Glomerular endothelial cell (primary cell): ENCODE measurements at places on chromosomes 2 and 18. TPM values are rescaled to one million over a fixed set of nuclear protein-coding genes. Genes with fewer than 3 reads are reported as not detected.

GRCh38 chr18:59821983-59822382 is 77.8 kb upstream of the PMAIP1 start:
- no peak for DNase-seq

DNA sequence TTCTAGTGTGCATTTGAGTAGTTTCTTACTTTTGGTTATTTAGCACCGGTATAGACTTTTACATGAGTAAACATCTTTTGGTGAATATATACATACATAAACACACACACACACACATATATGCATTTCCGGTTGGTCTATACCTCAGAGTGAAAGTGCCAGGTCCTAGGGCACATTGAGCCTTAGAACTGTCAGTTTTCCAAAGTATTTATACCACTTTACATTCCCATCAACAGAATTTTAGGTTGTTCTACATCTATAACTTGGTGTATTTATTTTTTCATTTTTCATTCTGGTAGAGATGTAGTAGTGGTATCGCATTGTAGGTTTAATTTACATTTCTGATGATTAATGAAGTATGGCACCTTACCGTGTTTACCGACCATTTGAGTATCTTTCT is 22.6 kb downstream of the MMADHC start:
- DNase-seq, result no peak

CYP27C1 gene
- 1.9 and 2.3 TPM in 2 replicates for total RNA-seq

DNA sequence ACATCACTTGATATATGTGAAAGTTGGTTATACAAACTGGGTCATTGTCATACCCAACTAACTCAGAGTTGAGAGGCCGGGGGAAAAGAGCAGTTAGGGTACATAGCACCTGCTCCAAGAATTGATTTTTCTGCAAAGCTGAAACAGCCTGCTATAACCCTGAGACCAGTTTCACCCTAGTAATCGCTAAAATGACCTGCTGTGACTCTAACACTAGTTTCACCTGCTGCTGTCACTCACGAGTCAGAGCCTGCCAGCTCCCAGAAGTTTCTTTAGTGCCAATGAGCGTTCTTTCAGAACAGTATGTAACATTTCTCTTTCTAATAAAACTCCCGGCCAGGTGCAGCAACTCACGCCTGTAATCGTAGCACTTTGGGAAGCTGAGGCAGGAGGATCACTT is 28.0 kb downstream of the SRSF7 start:
- no peak for DNase-seq

GRCh38 chr2:216371721-216372702 is at the start of gene MARCHF4:
Gene MARCHF4, minus strand, starts transcription at chr2:216372483. Its CDS starts 2,223 bp downstream, at chr2:216370260.
- DNase-seq, result no peak

BCL2L11 gene
- total RNA-seq, result 3.1 and 16.4 TPM in 2 replicates

DNA sequence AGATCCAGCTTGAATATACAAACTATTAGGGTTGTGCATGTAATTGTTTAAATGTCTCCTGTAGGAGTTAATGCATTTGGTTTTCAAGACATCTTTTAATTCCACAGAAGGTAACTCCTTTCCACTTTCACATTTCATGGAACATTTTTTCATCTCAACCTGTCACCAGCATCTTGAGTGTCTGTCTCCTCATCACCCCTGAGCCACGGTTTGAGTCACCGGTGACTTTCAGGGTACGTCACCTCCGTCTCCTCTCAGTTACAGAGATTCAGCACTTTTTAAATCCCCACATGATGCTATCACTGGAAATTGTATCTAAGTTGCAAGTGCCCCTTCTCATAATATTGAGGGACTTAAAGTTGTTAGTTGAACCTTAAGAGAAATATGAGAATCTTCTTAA is 25.3 kb downstream of the GPR55 start:
- DNase-seq, result no peak

GRCh38 chr2:73013936-73014335 is 57.6 kb downstream of the SFXN5 start:
- DNase-seq, result peak; percentile 78

DNA sequence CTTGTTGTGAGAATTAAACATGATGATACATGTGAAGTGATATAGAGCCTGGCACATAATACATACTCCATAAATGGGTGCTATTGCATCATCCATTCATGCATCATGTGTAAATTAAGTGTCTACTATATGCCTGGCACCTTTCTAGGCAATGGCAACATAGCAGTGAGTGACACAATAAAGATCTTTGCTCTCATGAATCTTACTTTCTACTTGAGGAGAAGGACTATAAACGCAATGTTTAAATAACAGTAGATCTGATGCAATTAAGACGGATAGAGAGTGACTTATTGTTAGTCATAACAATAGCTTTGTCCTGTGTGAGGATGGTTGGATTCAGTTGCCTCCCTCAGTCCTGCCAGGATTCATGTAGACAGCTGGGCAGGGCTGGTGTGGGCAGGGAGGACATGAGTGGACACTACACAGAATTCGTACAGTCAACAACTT is 88.4 kb upstream of the NPAS2 start:
- DNase-seq, result no peak

GRCh38 chr2:137729305-137729704 is 235.0 kb upstream of the HNMT start:
- no peak for DNase-seq

ST6GAL2 gene
- total RNA-seq, result 17.4 and 39.5 TPM in 2 replicates

- DNase-seq, result no peak
These were observed 147.5 kb upstream of the TTC39C start for GRCh38 chr18:23867006-23867405.

GIGYF2 gene
- 35.2 and 52.5 TPM in 2 replicates for total RNA-seq

- no peak for DNase-seq
These were observed 753.0 kb downstream of the CNTNAP5 start for GRCh38 chr2:124778076-124778475.

FOSL2 gene
- 58.6 and 103 TPM in 2 replicates for total RNA-seq

STAM2 gene
- total RNA-seq, result 14.8 and 23.3 TPM in 2 replicates

DNA sequence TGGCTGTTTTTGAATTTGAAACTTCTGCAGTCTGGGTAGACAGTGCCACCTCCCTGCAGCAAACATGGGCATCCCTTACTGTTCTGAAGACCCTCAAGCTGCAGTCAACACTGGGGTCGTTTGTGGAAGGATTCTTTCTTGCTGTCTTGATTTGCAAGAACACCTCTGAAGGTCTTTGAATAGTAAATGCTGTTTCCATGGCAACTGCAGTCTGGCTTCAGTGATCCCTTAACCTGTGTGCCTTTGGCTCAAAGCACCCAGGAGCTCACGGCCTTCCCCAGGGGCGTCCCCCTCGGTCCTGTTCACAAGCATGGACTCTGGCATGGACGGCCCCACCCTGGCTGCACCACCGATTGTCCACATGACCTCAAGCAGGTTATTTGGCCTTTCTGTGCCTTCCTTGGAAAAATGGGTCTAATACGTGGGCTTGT is 38.3 kb downstream of the LRRFIP1 start:
- DNase-seq, result no peak

- DNase-seq, result no peak
These were observed 13.3 kb downstream of the ST3GAL5 start for GRCh38 chr2:85875350-85876050.

ASB18 gene
- not detected in 2 replicates for total RNA-seq

GRCh38 chr2:113847144-113847543 is 42.7 kb upstream of the ACTR3 start:
- no peak for DNase-seq

DNA sequence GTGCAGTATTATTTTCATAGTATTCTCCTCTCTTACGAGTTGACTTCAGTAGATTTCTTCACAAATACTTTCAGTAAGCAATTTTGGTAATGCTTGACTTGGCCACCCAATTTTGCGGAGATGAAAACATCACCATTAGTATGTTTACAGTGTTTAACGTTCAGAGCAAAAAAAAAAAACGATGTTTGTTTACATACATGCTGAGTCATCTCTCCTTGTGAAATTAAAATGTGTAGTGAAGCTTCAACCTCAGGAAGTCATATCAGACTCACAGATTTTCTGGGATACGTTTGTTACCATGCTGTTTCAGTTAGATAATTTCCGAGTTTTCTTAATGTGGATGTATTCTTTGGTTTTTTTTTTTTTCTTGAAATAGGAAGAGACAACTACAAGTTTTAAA is 100.1 kb downstream of the CTNNA2 start:
- DNase-seq, result no peak

- peak; percentile 88 for DNase-seq
These were observed 106.8 kb upstream of the SERPINE2 start for GRCh38 chr2:224145751-224146355.

TFPI gene
- total RNA-seq, result 182 and 224 TPM in 2 replicates

STARD6 gene
- total RNA-seq, result not detected in 2 replicates

DNA sequence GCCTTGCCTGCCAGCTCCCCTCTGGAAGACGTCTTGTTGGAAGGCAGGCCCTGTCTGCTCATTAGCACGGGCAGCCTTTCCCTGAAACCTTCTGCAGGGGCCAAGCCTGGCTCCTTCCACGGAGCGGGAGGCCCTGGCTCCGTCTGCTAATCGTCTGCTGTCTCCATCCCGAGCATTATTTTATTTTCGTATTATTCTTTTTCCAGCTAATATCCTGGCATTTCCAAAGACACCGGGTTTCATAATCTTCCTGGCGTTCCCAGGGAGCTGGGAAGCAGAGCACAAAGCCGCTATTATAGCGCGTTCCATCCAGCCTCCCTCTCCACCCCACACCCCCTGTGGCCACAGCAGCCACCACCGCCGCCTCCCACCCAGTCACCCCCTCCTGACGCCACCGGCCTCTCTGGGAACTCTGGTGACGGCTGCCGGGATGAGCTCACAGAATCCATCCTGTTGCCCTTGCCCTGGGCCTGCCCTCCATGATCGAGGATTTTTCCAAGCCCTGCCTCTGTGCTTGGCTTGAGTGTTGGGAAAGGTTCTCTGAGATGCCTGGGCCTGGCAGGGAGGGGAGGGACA is 125.5 kb downstream of the DYSF start:
- no peak for DNase-seq

MAP3K19 gene
- not detected in 2 replicates for total RNA-seq

GRCh38 chr2:205556357-205556756 is 125.9 kb upstream of the NRP2 start:
- DNase-seq, result no peak

FHOD3 gene
- 5.6 and 7.8 TPM in 2 replicates for total RNA-seq

DNA sequence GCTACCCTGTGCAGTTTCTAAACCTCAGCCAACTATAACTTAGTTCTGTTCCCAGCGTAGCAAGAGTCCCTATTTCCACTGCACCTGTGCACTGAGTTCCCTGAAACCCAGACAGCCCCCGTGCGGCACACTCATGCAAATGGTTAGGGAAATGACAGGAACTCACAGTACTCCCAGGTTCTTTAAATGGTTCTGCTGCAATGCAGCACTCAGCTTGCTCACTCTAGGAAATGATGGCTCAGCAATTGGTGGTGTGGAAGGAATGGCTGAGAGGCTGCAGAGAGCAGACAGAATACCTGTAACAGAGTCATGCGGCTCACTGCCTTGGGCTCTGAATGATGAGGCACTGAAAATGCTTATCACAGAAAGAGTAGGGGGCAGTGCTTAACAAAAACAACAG is 143.0 kb downstream of the RAD51AP2 start:
- no peak for DNase-seq

- no peak for DNase-seq
These were observed 96.5 kb downstream of the ZFP36L2 start for GRCh38 chr2:43129676-43130547.

GRCh38 chr2:140091926-140092325 is 1311.7 kb upstream of the NXPH2 start:
- DNase-seq, result no peak

COL4A4 gene
- under 0.01 and 0.12 TPM in 2 replicates for total RNA-seq

RNF144A gene
- total RNA-seq, result 26.3 and 65.3 TPM in 2 replicates

GRCh38 chr2:193523662-193524061 is 1328.9 kb upstream of the TMEFF2 start:
- DNase-seq, result no peak

- no peak for DNase-seq
These were observed 352.2 kb downstream of the EN1 start for GRCh38 chr2:118495290-118495689.

- no peak for DNase-seq
These were observed 2.5 kb upstream of the PER2 start for GRCh38 chr2:238290715-238291549.
